ENCODE measurements at places on chromosomes 3 and 15.

- no peak for DNase-seq
Measured at GRCh38 chr3:184816614-184817013, 4.6 kb downstream of the VPS8 start.

DNA sequence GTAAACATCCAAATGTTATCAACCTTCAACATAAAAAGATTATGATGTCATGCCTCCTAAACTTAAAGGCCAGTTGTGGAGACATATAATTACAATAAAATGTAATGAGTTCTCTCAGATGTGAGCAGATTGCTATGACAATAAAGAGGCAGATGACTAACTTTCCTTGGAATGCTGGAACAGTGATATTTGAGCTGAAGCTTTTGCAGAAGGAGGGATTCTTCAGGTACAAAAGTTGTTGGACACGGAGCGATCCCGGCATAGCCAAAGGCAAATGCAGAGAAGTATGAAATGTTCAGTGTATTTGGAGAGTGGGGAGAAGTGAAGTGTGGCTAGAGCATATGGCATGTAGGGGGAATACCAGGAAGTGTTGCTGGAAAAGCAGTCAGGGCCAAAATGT, 520.1 kb downstream of the FGF12 start:
- DNase-seq, result no peak

- no peak for DNase-seq
Measured at GRCh38 chr3:65094723-65095122, 406.9 kb upstream of the ADAMTS9 start.

- DNase-seq, result no peak
Measured at GRCh38 chr3:105791131-105791530, 77.7 kb downstream of the CBLB start.
